ENCODE measurements at places on chromosomes 3 and 15.
A peak's percentile ranks its signal among the peaks of the same experiment; 100 is the strongest.

DNA sequence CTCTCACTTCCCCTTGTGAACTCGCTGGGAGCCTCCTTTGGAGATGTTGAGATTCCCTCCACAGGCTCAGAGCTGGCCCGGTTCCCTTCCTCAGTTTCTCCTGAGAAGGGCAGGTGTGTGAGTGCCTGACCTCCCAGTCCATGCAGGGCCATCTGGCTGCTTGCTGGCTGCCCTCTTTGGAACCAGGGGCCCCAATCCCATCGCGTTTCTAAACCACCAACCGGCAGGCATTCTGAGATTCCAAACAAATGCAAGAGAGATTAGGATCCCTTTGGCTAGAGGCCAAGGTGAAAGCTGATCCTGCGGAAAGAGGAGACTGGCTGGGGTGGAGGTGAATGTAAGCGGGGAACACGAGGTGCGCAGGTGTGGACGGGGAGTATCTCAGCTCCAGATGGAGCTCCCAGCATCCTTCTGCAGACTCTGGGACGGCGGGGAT lies 2.9 kb upstream of the PRRT3 start:
- peak; percentile 48 for DNase-seq

GRCh38 chr3:4904811-4905695 lies 74.2 kb upstream of the BHLHE40 start:
- DNase-seq, result peak; percentile 59

DNA sequence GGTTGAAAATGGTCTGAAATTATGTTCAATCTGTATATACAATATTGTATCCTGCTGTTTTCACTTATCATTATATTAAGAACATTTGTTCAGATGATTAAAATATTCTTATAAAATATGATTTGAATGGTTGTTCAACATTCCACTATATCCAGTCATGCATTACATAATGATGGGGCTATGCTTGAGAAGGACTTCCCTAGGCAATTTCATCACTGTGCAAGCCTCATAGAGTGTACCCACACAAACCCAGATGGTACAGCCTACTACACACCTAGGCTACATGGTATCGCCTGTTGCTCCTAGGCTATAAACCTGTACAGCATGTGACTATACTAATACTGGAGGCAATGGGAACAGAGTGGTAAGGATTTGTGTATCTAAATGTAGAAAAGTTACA lies 30.5 kb downstream of the SLC7A14 start:
- DNase-seq, result peak; percentile 58

- DNase-seq, result no peak
These were observed 55.8 kb upstream of the PDZRN3 start for GRCh38 chr3:73680391-73681095.

DNA sequence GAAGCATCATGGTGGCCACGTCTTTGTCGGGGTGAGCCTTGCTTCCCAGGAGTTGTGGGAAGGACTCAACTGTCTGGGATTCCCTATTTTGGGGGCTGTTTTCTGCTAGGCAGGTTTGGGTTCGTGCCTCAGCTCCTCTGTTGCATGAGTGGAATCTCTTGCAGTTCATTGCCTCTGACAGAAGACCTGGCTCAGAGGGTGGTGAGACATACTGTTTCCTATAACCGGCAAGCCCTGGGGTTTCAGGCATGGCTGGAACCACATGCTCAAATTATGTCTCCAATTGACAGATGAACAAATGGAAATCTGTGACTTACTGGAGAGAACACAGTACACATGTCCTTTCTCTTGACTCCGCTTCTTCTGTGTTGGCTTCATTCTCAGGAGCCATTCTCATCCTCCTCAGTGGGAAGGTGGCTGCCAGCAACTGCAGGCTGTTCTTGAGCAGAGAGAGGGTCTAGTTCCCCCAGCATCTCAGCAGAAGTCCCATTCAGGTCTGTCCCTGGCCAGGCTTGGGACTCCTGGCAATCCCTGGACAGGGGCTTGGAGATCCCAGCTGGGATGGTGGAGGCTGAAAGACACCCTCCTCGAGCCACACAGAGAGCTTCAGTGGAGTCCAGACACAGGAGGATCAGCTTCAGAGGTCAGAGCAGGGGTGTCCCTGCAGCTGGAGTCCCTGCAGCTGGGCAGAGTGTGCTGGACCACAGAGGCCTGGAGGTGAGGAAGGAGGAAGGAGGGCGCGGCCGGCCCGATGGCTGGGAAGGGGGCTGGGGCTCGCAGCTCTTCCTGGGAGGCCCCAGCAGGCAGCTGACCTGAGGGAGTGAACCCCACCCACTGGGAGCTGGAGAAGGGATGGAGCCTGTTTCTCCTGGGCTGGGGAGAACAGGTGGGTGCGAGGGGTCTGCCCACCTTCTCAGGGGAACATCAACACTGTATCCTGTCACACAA lies 97.6 kb downstream of the LSM3 start:
- DNase-seq, result no peak

GRCh38 chr3:190252080-190252479 lies 70.2 kb downstream of the CLDN1 start:
- DNase-seq, result peak; percentile 96

- DNase-seq, result no peak
These were observed 585 bp downstream of the CSK start for GRCh38 chr15:74782259-74783071.

- DNase-seq, result no peak
These were observed 17.4 kb downstream of the NSMCE3 start for GRCh38 chr15:29252234-29252633.

DNA sequence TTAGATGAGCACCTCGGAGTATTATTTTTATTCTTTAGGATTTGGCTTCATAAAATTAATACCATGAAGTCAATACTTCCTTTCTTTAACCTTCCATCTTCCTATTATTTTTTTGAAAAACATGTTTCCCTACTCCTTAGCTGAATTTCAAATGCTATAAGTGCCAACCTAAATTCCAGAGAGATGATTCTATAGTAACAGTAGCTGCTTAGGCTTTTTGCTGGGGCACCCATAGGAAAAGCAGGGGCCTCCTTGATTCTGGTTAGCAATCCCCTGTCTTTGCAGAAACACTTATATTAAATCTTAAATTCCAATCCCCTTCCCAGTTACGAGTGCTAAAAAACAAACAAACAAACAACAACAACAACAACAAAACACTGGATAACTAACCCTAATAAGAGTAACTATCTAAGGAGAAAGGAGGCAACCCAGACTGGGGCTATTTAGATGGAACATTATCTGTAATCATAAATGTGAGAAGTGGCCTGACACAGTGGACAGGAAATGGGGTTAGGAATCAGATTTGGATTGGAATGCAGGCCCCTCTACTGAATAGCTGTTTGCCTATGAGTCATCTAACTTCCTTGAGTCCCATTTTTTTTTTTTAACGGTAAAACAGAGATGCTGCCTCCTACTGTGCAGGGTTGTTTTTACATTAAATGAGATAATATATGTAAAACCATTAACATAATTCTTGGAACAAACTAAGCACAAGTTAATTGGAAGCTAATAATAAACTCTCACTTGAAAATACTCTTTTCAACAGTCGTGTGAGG lies 148.1 kb downstream of the WDR72 start:
- DNase-seq, result no peak

- peak; percentile 69 for DNase-seq
These were observed 101.4 kb downstream of the RYK start for GRCh38 chr3:134149286-134149685.

DNA sequence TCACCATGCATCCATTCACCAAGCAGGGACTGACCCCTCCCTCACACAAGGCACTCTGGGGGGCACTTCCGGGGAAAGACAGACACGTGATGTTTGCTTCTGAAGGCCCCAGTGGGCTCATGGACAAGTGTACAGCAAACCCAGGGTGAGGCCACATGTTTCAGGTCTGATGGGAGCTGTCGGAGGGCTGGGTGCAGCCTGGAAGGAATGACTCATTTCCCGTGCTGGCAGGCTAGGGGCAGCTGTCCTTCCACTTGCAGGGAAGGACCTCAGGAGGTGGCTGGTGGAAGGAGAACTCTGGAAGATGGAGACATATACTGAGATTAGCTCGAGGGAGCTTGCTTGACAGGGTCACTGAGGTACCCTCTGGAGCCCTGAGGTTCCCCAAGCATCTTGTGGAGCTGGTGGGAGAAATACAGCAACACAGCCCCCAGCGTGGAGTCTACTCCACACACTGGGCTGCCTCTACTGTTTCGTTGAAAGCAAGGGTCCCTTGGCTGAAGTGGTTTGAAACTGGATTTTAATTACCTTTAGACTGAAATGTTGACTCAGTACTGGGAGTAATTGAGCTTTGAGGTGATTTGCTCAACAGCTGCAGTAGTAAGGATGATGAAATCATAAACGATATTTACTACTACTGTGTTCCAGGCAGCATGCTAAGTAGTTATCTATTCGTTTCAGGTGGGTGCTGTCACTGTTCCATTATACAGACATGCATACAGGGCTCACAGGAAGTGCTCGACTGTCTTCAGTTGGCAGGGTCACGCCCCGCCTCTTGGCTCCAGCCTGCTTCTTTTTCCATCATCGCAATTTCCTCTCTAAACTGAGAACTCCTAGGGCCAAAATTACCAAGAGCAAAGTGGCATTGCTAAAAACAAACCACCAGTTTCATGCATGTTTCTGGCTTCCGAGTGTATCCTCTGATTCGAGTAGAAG lies 230.4 kb downstream of the ADAMTS17 start:
- peak; percentile 78 for DNase-seq

- no peak for DNase-seq
These were observed 342.0 kb upstream of the CTDSPL start for GRCh38 chr3:37519661-37520060.

DNA sequence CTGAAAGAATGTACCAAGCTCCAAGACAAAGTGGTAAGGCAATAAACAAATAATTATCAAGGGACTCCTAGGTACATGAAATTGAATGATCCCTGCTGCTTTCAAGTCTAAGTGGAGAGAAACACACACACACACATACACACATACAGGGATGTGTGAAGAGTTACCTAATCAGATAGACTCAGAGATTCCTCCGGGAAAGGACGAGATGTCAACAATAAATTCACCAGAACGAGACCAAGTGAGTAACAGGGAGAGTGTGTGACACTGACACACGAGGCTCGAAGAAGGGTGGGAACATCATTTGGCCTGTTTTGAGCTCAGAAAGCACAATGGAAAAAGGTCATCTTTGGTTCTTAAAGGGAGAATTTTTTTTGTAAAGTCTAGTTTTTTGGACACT lies 13.4 kb downstream of the LRIG1 start:
- peak; percentile 49 for DNase-seq

GRCh38 chr3:34793057-34793456 lies 846.3 kb upstream of the ARPP21 start:
- no peak for DNase-seq

GRCh38 chr3:178306432-178307115 lies 229.7 kb upstream of the KCNMB2 start:
- no peak for DNase-seq

DNA sequence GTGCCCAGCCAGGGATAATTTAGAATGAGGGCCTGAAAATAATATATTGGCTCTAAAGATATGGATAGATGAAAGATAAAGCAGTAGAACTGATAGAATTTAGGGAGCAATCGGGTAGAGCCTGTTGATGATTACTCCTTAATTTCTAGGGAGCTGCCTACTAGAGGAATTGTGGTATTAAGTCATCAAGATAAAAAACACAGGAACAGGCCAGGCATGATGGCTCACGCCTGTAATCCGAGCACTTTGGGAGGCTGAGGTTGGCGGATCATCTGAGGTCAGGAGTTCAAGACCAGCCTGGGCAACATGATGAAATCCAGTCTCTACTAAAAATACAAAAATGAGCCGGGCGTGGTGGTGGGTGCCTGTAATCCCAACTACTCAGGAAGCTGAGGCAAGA lies 130.4 kb downstream of the PCCB start:
- peak; percentile 71 for DNase-seq
